ENCODE measurements at places on chromosomes 1 and 21. TPM values are rescaled to one million over a fixed set of nuclear protein-coding genes. Genes with fewer than 3 reads are reported as not detected.

Gene PRAMEF27
- not detected for total RNA-seq

Gene CNR2
- 0.04 TPM for total RNA-seq

Gene HNRNPR
- 198 TPM for total RNA-seq

Gene ARHGEF19
- total RNA-seq = 5.7 TPM

Gene UBASH3A
- 27.4 TPM for total RNA-seq

Gene GPR25
- total RNA-seq = not detected

Gene KCNQ4
- total RNA-seq = 0.25 TPM

Gene RGS8
- total RNA-seq = not detected

Gene AMY1A
- not detected for total RNA-seq

Gene PIP5K1A
- 78.6 TPM for total RNA-seq

Gene CHD1L
- 69.6 TPM for total RNA-seq

Gene APCS
- not detected for total RNA-seq

Measured in activated CD8-positive, alpha-beta memory T cell treated with anti-CD3 and anti-CD28 coated beads for 36 hours (primary cell).